Stimulated activated CD8-positive, alpha-beta memory T cell treated with anti-CD3 and anti-CD28 coated beads, Interleukin-7, amount 100 ng/mL, for 4 hours (primary cell): ENCODE measurements at places on chromosomes 6 and 20.

- DNase-seq: no peak
Measured at GRCh38 chr6:191487-192312, 100.6 kb upstream of the DUSP22 start.

DNA sequence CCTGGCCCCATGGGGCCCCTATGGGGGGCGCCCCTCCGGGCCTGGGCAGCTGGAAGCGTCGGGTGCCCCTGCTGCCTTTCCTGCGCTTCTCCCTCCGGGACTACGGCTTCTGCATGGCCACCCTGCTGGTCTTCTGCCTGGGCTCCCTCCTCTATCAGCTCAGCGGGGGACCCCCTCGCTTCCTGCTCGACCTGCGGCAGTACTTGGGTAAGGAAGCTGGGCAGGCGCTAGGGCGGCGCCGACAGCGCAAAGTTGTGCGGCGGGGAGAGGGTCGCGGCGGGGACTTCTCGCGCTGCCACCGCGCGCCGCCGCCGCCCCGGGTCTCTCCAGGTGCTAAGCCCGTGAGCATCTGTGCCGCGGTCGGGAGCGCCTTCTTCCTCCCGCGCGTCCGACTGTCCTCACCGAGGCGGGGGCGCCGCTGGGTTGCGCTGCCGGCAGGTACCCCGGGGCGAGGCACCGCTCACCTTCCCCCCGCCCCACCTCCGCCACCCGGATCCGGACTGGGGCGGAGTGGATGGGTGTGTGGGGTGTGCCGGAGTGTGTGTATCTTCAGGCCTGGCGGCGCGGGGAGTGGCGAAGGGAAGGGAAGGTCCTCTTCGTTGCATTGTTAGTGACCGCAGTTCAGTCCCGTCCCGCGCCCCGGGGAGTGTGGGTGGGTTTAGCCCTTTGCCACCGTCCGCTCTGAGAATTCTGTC, 788 bp downstream of the UST start:
- DNase-seq: no peak

- no peak for DNase-seq
Measured at GRCh38 chr6:139240161-139241010, 51.4 kb downstream of the TXLNB start.

DNA sequence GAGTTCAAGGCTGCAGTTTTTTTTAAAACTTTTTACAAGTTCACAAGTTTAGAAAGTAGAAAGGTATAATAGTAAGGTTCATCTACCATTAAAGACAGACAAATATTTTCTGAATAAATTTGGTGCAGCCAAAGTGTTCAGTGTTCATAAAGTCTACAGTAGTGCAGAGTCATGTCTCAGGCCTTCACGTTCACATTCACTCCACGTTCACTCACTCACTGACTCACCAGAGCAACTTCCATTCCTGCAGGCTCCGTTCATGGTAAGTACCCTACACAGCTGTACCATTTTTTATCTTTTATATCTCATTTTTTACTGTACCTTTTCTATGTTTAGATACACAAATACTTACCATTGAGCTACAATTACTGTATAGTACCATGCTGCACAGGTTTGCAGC, 67.6 kb downstream of the B4GALT5 start:
- DNase-seq: no peak

- DNase-seq: no peak
Measured at GRCh38 chr6:62446647-62447316, 160.8 kb upstream of the KHDRBS2 start.

- no peak for DNase-seq
Measured at GRCh38 chr6:170099387-170099786, 191.5 kb downstream of the DLL1 start.

GRCh38 chr6:145819994-145820393, 5.4 kb upstream of the FBXO30 start:
- DNase-seq: no peak

DNA sequence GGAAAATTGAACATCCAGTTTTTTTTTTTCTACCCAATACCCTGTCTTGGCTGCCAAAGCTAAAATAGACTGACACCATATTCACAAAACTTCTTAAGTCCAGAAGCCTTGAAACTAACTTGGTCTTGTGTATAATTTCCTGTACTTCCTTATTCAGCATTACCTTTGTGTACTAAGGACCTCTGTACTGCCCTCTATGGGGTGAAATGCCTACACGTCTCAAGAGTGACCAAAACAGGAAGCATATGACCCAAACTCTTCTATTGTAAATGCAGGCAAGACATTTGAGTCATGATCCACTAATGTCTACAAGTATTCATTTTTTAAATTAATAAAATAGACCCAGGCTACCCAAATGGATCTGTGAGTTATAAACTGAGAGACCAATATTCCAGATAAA, 50.4 kb downstream of the HMGCLL1 start:
- no peak for DNase-seq

GRCh38 chr6:104531646-104532045, 328.1 kb downstream of the HACE1 start:
- no peak for DNase-seq

DNA sequence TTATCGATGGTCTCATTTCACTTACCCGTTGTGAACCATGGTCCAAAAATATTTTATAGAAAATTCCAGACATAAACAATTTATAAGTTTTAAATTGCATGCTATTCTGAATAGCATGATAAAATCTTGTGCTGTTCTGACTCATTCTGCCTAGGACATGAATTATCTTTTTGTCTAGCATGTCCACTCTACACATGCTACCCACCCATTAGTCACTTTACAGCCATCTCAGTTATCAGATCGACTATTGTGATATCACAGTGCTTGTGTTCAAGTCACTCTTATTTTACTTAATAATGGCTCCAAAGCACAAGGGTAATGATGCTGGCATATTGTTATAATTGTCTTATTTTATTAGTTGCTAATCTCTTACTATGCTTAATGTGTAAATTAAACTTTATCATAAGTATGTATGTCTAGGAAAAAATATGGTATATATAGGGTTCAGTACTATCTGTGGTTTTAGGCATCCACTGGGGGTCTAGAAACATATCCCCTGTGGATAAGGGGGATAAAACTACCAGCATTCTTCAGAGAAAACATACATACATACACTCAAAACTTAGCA, 252.0 kb upstream of the HTR1E start:
- DNase-seq: no peak

- DNase-seq: no peak
Measured at GRCh38 chr6:31575952-31576685, 754 bp downstream of the TNF start.

DNA sequence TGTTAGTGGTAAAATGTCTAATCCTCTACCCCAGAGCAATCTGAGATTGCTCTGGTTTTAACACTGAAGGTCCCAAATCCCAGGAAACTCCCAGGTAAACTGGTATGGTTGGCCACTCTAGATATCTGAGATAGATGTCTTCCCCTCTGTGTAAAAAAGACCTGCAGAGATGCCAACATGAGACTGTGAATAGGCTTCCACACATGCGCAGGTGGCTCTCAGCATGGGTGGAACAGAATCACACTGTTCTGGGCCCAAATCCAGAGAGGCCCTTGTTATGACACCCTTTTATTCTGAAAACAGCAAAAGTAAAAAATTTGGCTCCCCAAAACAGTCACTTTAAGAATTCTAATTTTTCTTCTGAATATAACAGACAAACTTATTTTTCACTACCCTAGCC, 88.7 kb upstream of the BMP5 start:
- DNase-seq: no peak
